ENCODE measurements at places on chromosomes 6 and 20. TPM values are rescaled to one million over a fixed set of nuclear protein-coding genes. Genes with fewer than 3 reads are reported as not detected.

GSTA2 gene
- total RNA-seq: 0.06 TPM

MTFR2 gene
- 12.3 TPM for total RNA-seq

NKX2-2 gene
- total RNA-seq: not detected

FAM217A gene
- total RNA-seq: not detected

BMP6 gene
- 18.5 TPM for total RNA-seq

POLR1H gene
- 30.4 TPM for total RNA-seq

NRSN1 gene
- total RNA-seq: not detected

FAM209B gene
- 0.42 TPM for total RNA-seq

PTPRK gene
- 17.3 TPM for total RNA-seq

ADA gene
- total RNA-seq: 61.9 TPM

HSPA12B gene
- total RNA-seq: 0.53 TPM

PSMB9 gene
- total RNA-seq: 16.8 TPM

GLP1R gene
- total RNA-seq: not detected

SYTL3 gene
- total RNA-seq: 1.1 TPM

SMIM26 gene
- total RNA-seq: 174 TPM

PLA2G7 gene
- total RNA-seq: not detected

CRIP3 gene
- 0.83 TPM for total RNA-seq

ETV7 gene
- total RNA-seq: 0.13 TPM

MYB gene
- 1.0 TPM for total RNA-seq

MYT1 gene
- total RNA-seq: 0.11 TPM

DNAH8 gene
- not detected for total RNA-seq

FERMT1 gene
- 18.5 TPM for total RNA-seq

TRIM31 gene
- total RNA-seq: 2.0 TPM

Data from A549 treated with DMSO at 1 μM for 4 hours (cell line).